ENCODE measurements at places on chromosomes 16 and 17.

DNA sequence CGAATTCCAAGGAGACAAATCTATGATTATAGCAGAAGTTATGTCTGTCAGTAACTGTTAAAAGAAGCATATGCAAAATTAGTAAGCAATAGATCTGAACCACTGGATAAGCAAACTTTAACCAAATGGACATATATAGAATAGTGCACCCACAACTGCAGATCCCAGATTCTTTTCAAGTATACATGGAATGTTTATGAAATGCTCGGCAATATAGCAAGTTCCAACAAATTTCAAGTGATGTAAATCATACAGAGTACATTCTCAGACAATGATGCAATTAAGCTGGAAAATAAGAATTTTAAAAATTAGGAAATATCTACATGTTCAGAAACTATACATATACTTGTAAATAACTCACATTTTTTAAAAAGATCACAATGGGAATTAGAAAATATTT lies 8.4 kb upstream of the HELZ start:
- no peak for DNase-seq

DNA sequence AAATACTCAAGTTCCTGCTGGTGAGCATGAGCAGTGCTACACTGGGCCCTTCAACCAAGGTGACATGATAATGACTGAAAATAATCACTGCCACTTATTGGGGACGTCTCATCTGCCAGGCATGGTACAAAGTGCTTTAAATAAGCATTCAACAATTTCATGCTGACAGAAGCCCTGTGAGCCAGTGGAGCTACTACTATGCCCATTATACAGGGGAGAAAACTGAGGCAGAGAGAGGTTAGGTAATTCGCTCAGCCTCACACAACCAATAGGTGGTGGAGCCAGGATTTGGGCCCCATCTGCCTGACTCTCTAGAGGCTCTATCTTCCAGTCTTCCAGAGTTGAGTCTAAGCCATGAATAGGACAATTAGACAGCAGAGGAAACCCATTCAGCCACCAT lies 30.3 kb upstream of the STH start:
- no peak for DNase-seq

DNA sequence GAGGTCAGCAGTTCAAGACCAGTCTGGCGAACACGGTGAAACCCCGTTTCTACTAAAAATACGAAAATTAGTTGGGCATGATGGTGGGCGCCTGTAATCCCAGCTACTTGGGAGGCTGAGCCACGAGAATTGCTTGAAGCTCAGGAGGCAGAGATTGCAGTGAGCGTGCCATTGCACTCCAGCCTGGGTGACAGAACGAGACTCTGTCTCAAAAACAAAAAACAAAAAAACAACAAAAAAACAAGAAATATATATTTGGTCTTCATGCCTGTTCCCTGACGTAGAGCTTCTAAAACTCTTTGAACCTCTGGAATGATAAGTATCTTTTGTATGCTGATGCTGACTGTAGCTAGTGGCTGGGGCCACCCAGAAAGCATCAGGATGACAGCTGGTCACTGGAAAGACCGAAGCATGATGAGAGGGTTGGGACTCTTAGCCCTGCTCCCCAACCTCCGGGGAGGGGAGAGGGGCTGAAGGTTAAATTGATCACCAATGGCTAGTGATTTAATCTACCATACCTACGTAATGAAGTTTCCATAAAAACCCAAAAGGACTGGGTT lies 54.8 kb downstream of the TEX14 start:
- DNase-seq = no peak

- DNase-seq = no peak
These were observed 491 bp downstream of the POLR2C start for GRCh38 chr16:57462978-57463362.

GRCh38 chr17:7437369-7437863 lies 1.9 kb upstream of the FGF11 start:
- DNase-seq = no peak

- no peak for DNase-seq
These were observed 116.6 kb downstream of the SMG6 start for GRCh38 chr17:2186937-2187336.

DNA sequence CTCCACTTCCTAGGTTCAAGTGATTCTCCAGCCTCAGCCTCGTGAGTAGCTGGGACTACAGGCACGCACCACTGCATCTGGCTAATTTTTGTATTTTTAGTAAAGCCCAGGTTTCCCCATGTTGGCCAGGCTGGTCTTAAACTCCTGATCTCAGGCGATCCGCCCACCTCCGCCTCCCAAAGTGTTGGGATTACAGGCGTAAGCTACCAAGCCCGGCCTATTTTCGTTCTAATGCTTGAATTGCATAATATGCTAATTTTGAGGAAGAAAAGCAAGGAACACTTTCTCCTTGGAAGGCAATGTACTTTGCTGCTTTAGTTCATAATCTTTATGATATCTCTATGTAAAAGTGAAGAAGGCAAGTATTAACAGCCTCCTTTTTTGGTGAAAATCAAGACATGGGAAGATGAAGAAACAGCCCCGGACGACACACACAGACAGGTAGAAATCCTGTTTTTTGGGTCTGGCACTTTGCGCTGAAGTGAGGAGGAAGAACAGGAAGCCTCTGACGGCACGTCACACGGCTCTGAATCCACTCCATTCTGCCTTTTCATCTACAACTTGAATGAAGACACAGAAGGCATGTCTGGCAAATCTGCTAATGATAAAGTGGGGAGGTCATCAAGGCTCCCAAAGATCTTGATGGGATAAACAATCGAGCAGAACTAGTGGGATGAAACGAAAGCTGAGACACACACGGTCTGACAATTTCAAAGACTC lies 24.9 kb downstream of the VPS53 start:
- no peak for DNase-seq

- DNase-seq = no peak
These were observed 20.0 kb downstream of the CALCOCO2 start for GRCh38 chr17:48850792-48851323.

- no peak for DNase-seq
These were observed 9.5 kb downstream of the MYCBPAP start for GRCh38 chr17:50517504-50518383.

All from stimulated activated CD8-positive, alpha-beta memory T cell treated with anti-CD3 and anti-CD28 coated beads, Interleukin-4, amount 100 ng/mL, for 24 hours (primary cell).